ENCODE measurements at places on chromosomes 16 and 17.

- no peak for DNase-seq
Measured at GRCh38 chr16:66926961-66927436, 1.7 kb upstream of the RRAD start.

GRCh38 chr17:70865993-70866804 lies 696.9 kb downstream of the KCNJ2 start:
- DNase-seq: no peak

GRCh38 chr16:56801762-56802161 lies 63.2 kb upstream of the SLC12A3 start:
- DNase-seq: no peak

- no peak for DNase-seq
Measured at GRCh38 chr17:9766970-9767369, 24.4 kb downstream of the DHRS7C start.

DNA sequence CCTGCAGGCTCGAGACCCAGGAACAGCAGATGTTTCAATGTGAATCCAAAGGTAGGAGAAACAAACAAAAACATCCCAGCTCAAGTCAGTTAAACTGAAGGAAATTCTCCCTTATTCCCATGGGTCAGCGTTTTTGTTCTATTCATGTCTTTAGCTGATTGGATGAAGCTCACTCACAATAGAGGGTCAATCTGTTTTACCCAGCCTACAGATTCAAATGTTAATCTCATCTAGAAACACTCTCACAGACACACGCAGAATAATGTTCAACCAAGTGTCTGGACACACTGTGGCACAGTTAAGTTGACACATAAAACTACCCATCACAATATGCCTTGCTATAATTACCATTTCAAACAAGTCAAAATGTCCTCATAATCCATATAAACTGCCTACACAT lies 180.6 kb upstream of the CDH8 start:
- no peak for DNase-seq

GRCh38 chr16:81564421-81564911 lies 119.9 kb downstream of the CMIP start:
- no peak for DNase-seq

- peak; percentile 7 for DNase-seq
Measured at GRCh38 chr17:57666201-57666870, 78.8 kb downstream of the CCDC182 start.

DNA sequence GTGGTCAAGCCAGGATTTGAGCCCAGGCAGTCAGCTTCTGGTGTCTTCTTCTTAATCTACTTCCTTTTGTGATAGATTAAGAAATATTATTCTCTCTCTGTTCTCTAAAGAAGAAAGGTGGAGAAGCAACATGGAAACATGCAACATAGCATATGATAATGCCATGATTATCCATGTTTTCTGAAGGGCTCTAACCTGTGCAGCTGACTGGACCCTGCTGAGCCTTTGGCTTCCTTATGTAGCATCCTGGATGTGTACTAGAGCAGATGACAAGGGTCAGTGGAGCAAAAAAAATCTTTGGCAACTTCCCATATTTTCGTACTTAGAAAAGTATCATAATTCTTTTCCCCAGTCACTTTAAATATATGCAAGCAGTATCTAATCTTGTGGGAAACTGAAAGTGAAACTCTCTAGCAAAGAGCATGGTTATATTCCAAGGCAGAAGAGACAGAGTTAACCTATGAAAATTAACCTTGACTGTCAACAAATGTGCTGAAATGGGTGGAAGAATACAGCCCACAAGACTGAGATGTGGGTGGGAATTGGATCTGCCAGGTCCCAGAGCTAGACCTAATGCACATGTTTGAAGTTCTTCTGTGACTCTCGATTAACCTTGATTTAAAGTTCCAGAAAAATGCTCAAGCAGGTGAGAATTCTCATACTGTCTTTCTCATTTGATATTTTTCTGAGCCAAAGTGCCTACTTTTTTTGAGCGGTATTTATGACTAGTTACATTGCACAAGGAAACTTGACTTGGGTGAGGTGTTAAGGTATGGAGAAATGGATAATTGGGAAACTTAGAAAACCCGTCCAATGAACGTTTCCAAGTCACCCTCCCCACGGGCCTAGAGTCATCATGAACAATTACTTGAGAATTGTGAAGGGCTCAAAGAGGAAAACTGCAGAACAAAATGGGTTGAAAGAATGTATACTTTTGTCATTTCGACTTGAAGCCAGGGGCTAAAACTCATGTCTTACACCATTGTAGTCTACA lies 248.6 kb downstream of the FTO start:
- peak; percentile 1 for DNase-seq

DNA sequence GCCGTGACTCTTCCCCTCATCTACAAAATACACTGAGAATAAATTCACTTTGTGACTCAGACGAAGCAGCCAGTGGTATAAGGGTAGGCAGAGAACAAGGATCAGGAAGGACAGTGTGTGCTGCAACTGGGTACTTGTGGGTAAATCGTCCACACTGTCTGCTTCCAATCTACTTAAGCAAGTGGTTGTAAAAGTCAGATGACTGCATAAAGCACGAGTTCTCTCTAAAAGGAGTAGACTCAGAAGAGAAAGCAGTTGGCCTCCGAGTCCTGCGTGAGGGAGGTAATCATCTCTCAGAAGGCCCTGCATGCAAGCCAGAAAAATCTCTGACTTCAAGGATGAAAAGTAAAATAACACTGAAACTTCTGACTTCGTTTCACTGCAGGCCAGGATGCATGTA lies 43.1 kb downstream of the ANKFY1 start:
- DNase-seq: no peak

GRCh38 chr17:14320734-14321475 lies 20.0 kb downstream of the HS3ST3B1 start:
- DNase-seq: no peak

DNA sequence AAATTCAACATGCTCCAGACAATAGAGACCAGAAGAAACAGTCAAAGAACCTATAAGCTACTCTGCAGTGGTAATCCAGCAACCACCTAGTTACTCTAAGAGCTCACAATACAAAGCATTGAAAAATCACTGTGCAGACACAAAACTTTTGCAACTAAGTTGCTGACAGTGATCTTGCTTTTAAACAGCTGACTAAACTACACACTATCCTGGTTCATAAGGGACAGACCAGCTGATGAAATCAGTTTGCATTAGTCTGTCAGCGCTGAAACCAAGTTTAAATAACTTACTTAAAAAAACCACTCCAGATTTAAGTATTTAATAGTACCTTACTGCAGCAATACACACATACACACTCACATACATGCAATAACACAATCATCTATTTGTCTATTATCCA lies 4.6 kb downstream of the VEZF1 start:
- DNase-seq: no peak

DNA sequence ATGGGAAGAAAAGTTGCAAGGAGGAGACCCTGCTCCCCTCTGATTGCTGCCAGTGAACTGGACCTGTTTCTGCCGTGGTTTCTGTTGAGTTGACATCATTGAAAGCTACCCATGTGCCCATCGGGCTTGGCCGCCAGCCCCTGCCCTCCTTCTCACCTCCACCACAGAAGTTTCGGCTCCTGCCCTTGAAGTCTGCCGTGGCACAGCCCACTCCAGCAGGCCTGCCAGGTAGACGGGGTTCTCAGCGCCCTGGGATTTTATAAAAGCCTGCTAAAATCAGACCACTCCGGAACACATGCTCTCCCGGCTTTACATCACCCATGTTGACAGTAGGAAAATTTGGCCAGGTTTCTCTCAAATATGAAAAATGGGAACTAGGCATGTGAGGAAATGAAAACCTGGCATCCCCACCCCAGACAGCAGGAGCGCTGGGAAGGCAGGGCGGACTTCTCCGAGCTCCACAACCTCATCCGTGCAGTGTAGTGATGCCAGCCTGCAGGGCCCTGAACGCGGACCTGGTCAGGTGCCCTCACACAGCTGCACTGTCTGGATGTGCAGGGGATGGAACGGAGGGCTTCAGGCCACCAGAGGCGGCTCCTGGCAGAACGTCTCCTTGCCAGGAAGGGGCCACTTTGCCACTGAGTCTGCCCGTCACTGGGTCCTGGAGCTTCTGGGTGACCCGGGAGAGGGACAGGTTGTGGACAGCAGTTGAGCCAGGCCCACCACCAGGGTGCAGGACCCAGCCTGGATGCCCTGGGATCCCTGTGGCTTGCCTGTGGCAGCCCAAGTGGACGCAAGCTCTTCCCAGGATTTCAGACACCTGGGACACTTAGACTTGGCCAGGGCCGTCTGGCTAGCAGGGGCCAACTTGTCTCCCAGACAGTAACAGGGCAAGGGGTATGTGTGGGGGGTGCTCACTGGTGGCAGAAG lies 6.9 kb upstream of the GSE1 start:
- no peak for DNase-seq

GRCh38 chr16:77885571-77886295 lies 97.4 kb downstream of the VAT1L start:
- DNase-seq: no peak

DNA sequence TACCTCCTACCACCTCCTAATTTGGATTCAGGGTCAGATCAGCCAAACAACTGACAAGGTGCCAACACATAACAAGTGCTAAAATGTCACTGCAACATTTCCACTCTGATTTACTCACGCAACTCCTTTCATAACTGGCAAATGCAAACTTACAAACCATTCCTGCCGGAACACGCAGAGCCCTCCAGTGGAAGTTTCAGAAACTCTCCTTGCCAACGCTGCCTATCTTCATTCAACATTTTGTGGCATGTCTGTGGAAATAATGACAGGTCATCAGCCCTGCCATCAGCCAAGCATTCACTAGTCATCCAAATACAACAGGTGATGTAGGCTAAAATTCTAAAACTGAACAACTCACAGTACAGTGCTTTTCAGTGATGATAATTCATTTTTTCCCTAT lies 37.7 kb upstream of the OR3A1 start:
- DNase-seq: no peak

DNA sequence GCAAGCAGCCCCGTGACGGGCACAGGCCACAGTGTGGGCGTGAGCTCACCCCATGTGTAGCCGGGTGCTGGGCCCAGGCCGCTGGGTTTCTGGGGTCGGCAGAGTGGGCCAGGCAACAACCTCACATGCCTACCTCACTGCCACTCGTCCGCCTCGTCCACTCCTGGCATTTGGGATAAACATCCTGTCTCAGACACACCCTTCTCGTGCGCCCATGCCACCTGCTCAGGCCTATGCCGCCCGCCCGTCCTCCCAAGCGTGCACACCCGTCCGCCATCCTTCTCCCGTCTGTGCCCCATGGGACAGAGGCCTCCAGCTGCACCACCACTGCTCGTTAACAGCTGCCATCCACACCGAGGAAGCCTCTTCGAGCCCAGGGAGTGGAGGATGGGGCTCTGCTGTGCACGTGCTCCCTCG lies 64.3 kb downstream of the KLHDC4 start:
- DNase-seq: no peak

DNA sequence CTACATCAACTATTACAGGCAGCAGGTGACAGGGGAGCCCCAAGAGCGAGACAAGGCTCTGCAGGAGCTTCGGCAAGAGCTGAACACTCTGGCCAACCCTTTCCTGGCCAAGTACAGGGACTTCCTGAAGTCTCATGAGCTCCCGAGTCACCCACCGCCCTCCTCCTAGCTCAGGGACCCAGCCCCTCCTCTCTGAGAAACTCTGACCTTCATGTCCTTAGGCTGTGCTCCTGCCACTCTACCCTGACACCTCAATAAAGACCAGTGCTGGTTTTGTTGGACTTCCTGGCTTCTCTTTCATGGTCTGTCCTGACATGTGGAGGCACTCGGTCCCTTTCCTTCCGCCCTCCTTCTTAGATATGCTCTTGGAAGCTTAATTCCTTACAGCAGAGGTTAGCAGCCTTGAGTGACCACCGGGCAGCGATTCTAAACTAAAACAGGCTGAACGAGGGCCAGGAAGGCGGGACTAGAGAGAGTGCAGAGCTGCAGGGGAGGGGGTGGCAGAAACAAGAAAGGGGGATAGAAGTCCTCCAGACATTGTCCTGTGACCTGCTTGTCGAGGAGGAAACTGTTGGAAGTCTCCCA lies 915 bp downstream of the AHSP start:
- DNase-seq: peak; percentile 45

- no peak for DNase-seq
Measured at GRCh38 chr17:71316176-71316897, 804.5 kb upstream of the SOX9 start.

GRCh38 chr16:84368308-84368996 lies at the start of gene ATP2C2:
Gene ATP2C2 (plus strand): TSS chr16:84368538. CDS start chr16:84368616, 78 bp downstream.
- DNase-seq: no peak

- DNase-seq: no peak
Measured at GRCh38 chr17:13594310-13594709, 7.4 kb downstream of the HS3ST3A1 start.

GRCh38 chr17:42920922-42921321 lies 20.3 kb downstream of the G6PC1 start:
- no peak for DNase-seq

GRCh38 chr17:17681744-17682292 lies 560 bp downstream of the RAI1 start:
- no peak for DNase-seq

- DNase-seq: no peak
Measured at GRCh38 chr17:70074956-70075355, at the start of gene KCNJ16. Gene KCNJ16 (plus strand): TSS chr17:70075225. CDS start chr17:70132088, 56,863 bp downstream.

DNA sequence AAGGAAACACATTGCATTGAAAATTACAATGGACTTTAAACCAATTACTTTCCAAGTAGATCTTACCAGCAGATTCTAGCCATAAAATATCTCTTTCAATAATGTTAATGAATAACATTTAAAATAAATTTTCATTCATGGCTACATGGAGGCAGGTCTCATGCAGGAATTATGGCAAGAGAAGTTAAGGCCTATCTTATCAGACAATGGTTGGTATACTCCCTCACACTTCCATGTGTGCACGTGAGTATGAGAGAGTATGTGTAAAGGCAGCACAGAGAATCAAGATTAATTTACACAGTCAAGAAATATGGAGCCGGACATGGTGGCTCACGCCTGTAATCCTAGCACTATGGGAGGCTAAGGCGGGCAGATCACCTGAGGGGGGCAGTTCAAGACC lies 76.5 kb downstream of the HELZ start:
- peak; percentile 41 for DNase-seq

DNA sequence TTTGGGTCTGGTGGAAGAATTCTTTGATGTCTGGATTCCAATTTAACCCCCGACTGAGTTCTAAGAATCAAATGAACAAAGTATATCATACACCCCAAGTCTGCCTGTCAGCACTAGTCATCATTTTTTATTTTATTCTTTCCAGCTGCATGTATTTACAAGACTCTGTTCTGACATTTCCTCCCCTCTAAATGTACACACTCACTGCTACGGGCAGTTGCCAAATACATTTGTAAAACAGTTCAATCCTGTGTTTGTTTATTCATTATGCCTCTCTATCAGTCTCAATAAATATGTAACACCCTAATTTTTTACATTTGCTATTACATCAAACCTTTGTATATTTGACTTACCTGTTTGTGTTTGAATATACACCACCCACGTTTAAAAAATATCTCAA lies 422.3 kb upstream of the PSMD7 start:
- no peak for DNase-seq

GRCh38 chr17:44759086-44759915 lies 513 bp downstream of the ADAM11 start:
- DNase-seq: no peak

DNA sequence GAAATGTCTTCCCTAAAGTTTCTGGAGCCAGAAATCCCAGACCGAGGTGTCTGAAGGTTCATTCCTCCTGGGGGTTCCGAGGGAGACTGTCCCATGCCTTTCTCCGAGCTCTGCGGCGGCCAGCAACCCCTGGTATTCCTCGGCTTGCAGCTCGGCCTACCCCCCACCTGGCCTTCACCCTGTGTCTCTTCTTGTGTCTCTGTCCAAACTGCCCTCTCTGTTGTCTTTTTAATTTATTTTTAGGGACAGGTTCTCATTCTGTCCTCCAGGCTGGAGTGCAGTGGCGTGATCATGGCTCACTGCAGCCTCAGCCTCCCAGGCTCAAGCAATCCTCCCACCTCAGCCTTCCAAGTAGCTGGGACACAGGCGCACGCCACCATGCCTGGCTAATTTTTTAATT lies 211.7 kb downstream of the SEC14L1 start:
- no peak for DNase-seq

Measured in hematopoietic multipotent progenitor cell treated with erythropoietin and hydrocortisone succinate and interleukin-3 and kit ligand, for 8 days (in vitro differentiated cells).